ENCODE measurements at places on chromosomes 3 and 15.

DNA sequence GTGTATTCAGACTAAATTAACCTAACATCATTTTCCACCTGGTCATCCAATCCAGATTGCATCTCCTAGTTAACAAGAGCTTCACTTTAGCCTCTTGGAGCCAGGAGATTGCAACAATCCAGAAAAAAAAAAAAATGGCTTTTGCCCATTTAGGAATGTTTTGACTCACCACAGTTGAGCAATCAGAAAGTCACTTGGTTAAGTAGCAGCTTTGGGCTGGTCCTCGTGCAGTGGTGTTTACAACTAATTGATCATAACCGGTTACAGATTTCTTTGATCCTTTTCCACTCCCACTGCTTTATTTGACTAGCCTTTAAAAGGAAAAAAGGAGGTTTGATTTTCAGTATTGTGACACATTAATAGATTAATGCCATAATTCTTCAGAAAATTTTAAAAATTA lies 688.8 kb upstream of the CCDC54 start:
- no peak for DNase-seq

GRCh38 chr15:61175024-61175423 lies 54.1 kb downstream of the RORA start:
- no peak for DNase-seq

GRCh38 chr15:65375871-65376607 lies 1.8 kb downstream of the IGDCC3 start:
- no peak for DNase-seq

DNA sequence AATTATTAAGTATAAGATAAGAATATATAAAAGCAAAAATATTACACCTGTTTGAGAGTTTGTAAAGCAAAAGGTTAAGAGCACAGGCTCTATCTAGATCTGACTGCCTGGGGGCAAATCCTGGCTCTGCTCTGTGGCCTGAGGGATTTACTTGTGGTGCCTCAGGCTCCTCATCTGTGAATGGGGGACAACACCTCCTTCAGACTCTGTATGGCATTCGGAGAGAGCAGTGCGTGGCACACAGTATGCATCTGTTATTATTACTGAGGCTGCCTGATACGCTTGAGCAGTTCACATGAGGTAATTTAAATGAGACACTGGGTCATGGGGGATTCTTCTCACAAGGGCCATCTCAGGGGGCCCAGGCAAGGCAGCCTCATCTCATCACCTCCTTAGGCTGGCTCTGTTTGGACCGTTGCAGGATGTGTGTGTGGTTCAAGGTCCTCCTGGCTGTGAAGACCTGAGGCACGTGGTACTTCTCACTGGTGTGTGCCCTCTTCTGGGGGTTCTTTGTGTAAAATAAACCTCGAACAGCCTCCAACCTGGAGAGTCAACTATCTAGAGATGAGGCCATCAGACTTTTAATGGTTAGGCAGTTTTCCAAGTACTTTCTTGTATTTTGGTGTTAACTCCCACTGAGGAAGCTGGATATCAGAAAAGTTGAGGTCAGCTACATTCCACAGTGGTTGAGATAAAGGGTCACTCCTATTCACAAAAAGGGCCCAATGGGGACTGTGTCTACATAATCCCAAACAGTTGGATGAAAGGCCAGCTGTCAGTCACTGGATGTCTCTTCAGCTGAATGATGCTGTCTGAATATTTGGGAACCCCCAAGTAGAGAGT lies 9.0 kb downstream of the GNB5 start:
- no peak for DNase-seq

GRCh38 chr3:84904212-84904611 lies 54.6 kb upstream of the CADM2 start:
- DNase-seq: no peak

DNA sequence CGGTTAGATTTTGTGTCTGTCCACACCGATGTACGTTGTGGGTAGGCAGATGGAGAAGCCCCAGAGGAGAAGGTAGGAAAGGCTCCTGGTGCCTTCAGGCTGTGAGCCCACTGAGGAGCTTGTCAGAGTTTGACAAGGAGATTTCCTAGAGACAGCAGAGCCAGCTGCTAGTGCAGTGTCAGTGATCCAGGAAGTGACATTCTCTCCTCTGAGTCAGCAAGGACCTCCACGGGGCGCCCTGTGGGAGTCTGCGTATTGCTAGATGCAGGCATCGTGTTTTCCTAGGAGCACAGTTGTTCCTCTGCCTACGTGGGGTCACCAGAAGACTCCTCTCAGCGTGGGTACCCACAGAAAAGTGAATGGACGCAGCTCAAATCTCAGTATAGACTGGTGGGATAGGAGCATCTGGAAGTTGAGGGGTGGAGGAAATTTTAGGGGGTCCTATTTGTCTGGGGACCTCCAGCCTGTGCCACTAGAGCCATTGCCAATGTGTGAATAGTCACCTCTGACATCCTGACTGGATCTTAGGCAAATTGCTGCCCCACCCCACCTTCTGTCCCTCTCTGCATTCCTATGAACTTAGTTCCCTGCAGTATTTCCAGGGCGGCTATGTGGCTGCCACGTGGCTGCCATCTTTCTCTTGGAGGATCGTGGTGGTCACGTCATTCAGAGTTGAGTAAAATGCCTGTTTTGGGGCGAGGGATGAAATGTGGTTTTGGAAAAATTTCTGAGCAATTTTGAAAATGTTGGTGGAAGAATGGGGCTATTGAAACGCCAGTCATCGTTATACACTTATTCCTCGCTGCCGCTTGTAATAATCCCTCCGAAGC lies 84.8 kb upstream of the KLHL25 start:
- DNase-seq: no peak

Measured in activated CD8-positive, alpha-beta memory T cell treated with anti-CD3 and anti-CD28 coated beads for 1 hour (primary cell).